ENCODE measurements at places on chromosomes 3 and 15.

GRCh38 chr3:184508938-184509337, 52.6 kb upstream of the EPHB3 start:
- no peak for DNase-seq

DNA sequence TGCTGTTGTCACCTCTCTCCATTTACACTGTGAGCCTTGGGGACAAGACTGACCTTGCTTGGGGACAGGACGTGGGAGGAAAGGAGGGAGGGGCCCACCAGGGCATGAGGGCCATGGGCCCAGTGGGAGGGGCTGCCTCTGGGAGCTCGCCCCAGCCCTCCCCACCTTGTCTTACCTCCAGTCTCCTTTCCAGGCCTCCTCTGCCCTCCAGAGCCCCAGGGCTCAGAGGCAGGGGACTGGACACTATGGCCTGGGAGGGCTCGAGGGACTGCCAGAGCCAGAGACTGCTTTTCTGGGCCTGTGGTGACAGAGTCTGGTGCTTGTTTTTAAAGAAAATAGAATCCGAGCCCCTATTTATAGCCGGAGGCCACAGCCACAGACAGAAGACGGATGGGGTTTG, 10.2 kb downstream of the CSPG4 start:
- no peak for DNase-seq

DNA sequence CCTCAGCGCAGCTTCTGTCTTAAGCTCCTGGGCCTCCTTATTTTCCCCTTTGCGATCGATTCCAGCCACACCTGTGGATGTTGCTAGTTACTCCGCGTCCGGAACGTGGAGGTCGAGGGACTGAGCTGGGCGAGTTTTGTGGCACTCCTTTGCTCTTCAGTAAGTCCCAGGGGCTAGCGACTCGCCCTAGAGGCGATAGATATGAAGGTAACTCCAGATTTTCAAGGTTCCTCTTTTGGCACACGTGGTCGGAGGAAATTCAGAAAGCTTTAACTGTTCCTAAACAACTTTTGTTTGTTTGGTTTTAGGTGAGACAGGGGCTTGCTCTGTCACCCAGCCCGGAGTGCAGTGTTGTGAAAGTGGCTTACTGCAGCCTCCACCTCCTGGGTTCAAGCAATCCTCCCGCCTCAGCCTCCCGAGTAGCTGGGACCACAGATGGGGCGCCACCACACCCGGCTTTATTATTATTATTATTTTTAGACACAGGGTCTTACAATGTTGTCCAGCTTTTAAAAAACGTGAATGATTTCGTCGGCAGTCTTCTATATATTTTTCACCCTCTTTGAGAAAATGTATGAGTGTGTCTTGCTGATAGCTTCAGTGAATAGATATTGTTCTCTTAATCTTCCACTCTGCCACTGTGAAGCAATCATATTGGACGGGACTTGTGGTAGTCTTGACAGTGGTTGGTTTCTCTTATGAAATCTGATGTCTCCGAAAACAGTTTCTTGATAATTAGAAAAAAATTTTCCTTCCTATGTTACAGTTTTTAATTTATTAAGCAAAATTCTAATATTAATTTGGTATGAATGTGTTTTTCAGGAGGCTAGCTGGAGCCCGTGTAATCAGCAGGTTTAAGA, 785 bp downstream of the MFSD1 start:
- no peak for DNase-seq

DNA sequence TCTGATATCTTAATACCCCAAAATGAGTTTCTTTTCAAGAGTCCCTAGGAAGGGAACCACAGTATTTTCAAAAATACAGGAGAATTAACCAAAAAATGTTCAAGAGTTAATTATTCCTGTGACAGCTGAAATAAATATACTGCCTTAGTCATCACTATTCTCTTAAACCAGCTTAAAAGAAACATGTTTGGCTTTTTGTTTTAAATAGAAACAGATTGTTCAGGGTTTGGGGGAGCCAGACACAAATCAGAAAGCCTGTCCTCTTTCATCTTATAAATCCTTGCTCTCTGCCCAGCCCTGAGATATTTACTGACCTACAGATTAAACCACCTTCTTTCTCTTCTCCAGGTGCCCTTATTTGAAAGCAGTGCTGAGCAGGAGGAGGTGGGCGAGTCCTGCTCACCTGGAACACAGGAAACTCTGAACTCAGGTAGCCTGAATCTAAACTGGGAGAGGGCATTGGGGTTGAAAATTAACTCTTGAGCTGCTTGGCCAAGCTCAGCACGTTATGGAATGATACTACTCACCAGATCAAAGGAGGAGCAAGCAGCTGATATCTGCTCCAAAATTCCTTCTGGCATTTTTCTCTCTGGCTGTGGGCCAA, 84.1 kb upstream of the SPRED1 start:
- DNase-seq: no peak

DNA sequence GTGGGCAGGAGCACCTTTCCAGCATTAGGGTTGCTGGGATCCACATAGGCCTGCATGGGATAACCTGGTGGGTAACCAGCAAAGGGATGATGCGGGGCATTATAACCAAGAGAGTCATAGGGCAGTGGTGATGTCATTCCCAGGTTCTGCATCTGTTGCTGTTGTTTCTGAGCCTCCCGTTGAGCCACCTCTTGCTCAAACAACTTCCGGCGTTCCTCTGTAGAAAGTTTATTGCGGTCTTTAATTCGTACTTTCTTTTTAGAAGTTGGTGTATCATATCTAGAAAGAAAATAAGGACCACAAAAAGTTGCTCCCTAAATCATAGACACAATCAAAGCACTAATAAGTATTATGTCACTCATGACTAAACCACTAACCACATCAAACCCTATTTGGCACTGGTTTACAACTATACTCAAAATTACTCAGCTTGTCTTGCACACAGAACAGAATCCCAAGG, 77.8 kb downstream of the NBEAL2 start:
- DNase-seq: no peak

GRCh38 chr3:133895208-133896001, at the start of gene RAB6B:
TSS of gene RAB6B (minus strand) at chr3:133895882. CDS start at chr3:133895466, 416 bp downstream.
- DNase-seq: no peak
